ENCODE measurements at places on chromosomes 4 and X.
A peak's percentile ranks its signal among the peaks of the same experiment; 100 is the strongest.

DNA sequence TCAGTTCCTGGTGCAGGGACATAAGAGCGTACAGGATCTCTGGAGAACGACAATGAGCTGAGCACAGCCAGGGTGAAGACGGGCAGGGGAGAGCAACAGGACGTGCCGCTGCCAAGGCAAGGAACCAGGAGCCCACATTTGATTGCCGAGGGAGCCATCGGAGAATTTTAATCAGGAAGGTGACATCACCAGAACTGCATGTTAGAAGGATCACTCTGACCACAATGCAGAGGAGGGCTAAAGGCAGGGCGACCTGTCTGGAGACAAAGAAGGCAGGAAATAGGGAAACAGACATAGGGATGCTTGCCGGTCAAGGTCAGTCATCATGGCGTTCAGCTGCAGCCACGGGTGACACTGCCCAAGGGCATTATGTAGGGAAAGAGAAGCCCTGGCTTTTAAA lies 81.4 kb downstream of the RBM47 start:
- no peak for DNase-seq

GRCh38 chrX:150906694-150907093 lies 8.2 kb upstream of the CD99L2 start:
- DNase-seq = no peak

DNA sequence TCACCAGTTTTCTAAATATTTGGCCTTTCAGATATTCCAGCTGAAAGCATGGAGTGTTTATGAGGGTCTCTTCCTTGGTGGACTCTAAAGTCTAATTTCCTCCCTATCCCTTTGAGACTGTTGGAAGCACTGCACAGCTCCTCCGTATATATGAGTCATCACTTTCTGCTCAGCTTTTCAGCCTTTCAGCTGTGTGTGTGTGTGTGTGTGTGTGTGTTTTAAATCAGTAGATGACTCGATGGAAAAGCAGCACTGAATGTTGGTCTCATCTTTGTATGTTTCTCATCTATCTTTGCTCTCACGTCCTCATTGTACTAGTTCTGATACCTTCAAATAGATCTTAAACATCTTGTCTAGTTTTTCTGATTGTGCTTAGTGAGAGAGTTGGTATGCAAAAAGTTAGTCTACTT lies 81.6 kb downstream of the ZFX start:
- no peak for DNase-seq

GRCh38 chr4:171025776-171026175 lies 787.4 kb upstream of the GALNTL6 start:
- no peak for DNase-seq

DNA sequence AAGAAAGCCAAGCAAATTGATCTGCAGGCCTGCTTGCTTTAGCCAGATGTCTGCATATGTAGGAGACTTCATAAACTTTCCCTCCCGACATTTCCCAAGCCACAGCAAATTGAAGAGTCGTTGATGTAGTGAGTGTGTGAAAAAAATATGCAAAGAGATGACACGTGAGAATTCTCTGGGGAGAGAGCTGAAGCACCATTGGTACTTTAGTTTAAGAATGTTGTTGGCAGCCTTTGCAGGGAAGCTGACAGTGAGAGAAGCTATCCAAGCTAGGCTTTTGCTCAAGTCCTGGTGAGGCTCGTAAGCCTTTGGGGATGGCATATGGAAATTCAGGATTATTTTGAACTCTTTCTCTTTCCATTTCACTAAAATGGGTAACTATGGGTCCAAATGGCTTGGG lies 87.5 kb downstream of the GLRA2 start:
- no peak for DNase-seq

GRCh38 chrX:53337101-53337500 lies 55.7 kb upstream of the IQSEC2 start:
- DNase-seq = no peak

DNA sequence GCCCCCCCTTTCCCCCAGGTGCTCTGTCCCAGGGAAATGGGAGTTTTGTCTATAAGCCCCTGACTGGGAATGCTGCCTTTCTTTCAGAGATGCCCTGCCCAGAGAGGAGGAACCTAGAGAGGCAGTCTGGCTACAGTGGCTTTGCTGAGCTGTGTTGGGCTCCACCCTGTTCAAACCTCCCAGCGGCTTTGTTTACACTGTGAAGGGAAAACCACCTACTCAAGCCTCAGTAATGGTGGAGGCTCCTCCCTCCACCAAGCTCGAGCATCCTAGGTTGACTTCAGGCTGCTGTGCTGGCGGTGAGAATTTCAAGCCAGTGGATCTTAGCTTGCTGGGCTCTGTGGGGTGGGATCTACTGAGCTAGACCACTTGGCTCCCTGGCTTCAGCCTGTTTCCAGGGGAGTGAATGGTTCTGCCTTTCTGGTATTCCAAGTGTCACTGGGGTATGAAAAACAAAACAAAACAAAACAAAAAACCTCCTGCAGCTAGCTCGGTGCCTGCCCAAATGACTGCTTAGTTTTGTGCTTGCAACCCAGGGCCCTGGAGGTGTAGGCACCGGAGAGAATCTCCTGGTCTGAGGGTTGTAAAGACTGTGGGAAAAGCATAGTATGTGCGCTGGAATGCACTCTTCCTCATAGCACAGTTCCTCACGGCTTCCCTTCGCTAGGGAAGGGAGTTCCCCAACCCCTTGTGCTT lies 41.7 kb downstream of the ITM2A start:
- no peak for DNase-seq

- DNase-seq = no peak
Measured at GRCh38 chrX:39693298-39693697, 404.5 kb downstream of the BCOR start.

DNA sequence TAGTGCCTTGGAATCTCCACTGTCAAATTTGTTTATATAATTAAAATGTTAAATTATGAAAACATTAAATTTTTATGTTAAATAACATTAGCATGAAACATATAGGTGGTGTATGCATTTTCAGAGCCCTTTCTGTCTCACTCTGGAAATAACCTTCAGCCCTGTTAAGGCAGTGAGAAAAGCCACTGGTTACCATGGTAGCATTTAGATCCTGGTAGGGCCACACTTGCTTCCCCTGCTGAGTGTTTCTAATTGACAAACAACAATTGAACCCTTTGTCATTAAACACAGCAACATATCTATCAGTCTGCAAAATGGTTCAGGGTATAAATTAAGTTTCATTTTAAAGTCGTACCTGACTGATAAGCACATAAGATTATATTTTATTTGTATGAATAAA lies 63.5 kb downstream of the PDK3 start:
- no peak for DNase-seq

DNA sequence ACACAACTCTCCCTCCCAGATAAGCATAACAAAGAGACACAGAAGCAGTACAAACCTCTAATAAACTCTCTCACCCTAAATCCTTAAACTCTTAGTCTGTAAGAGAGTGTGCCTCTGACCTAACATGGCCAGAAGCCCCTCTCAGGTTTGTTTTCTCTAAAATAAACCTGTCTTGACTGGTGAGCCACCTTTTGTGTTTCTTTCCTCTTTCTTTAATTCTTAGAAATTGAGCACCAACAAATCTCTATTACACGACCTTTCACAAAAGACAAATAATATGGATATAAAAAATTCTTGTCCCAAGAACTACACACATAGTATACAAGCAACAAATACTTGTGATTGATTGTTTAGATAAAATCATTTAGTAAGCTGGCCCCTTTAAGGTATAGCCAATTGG lies 573.7 kb downstream of the EPHA5 start:
- no peak for DNase-seq

GRCh38 chr4:113962719-113963265 lies 16.7 kb downstream of the ARSJ start:
- no peak for DNase-seq

DNA sequence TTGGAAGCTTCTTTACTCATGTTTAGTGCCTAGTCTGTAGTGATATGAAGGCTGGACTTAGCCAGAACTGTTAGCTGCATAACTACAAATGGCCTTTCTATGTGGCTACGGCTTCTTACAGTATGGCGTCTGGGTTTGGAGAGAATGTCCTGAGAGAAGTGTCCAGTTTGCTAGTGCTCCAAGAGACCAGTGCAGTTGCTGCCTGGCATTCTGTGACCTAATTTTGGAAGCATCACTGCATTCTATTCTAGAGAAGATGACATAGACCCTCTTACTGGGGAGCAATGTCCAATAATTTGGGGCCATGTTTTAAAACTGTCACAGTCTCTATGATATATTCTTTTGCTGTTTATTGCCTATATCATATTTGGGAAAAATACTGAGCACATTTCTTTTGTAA lies 74.2 kb downstream of the STAG2 start:
- no peak for DNase-seq

DNA sequence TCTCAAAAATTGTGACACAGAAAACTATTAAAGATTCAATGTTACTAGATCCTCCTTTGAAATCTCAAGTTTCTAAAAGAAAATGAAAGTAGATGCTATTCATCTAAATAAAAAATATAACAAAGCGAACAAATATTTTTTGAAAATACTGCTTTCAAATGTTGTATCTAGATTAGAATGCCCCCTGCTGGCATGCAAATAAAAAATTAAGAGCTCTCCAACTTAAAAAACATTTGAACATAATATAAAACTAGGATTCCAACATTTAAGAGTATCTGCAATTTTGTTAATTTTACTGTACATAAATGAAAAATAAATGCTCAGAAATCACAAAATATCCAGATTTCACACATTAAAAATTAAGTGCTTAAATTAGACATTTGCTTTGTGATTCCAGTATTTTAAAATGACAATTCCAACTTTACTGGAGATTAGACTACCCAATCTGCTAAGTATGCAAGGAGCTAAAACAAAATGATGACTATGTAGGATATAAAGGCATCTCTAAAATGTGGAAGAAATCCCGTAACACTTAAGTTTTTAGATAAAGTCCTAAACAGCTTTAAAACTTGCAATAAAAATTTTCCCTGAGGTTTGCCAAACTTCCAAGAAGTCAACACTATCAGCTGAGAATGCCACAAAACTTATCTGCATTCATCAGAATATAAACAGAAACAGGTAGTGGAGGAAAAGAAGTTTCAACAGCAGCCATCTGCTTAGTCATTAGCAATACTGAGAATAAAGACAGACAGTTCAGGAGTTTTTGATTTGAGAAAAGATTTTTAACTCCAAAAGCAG lies 32.7 kb downstream of the DHX15 start:
- DNase-seq = no peak

GRCh38 chr4:92182736-92183407 lies 120.9 kb upstream of the GRID2 start:
- no peak for DNase-seq

DNA sequence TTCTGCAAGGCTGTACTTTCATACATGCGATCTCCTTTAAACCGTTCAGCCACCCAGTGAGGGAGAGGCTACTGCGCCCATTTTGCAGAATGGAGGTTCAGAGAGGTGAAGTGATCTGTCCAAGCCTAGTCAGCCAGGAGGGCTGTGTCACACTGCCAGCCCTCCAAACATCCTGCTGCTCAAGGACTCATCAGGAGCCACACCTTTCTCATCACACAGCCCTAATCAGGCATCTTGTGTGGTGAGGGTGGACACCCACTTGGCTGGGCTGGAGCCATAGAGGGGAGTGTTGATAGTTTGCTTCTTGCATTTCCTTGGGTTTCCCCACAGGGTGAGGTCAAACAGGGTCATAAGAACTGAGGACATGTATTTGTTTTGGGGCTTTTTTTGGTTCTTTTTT lies 5.4 kb upstream of the CXCR3 start:
- no peak for DNase-seq

DNA sequence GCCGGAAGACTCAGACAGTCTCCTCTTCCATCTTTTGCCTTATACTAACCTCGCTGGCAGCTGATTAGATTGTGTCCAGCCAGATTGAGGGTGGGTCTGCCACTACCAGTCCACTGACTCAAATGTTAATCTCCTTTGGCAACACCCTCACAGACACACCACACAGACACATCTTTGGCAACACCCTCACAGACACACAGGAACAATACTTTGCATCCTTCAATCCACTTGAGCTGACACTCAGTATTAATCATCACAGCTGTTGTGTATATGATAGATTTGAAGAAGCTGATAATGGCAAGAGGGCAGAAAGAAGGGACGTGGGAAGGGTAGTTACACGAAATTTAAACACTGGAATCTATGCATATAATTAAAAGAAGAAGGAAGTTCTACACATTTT lies 139.5 kb downstream of the ANKRD50 start:
- no peak for DNase-seq

GRCh38 chr4:24278693-24279092 lies 305.7 kb downstream of the DHX15 start:
- no peak for DNase-seq

DNA sequence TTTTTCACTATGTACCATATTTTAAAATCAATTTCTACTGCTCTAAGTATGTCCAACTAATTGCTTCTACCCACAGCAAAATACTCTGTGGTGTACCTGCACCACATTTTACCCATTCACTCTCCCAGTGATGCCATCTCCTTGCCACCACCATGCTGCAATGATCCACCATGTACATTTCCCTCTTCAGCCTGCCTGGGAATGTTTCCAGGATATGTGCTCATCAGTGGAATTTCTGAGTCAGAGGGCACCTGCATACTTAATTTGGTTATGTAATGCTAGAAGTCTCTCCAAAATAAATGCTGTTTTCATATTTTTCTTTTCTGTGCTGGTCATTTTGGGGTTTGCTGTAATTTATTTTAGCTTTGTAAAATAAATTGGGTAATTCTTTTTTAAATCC lies 33.2 kb upstream of the OCIAD2 start:
- DNase-seq = no peak

- DNase-seq = peak; percentile 43
Measured at GRCh38 chr4:186725469-186726425, 2.1 kb upstream of the FAT1 start.

- no peak for DNase-seq
Measured at GRCh38 chr4:113383111-113383785, 333.8 kb downstream of the ANK2 start.

- no peak for DNase-seq
Measured at GRCh38 chr4:167222099-167222498, 12.2 kb downstream of the SPOCK3 start.

GRCh38 chr4:48197643-48198237 lies 63.7 kb upstream of the TXK start:
- DNase-seq = no peak

GRCh38 chrX:14963447-14964236 lies 90.4 kb downstream of the MOSPD2 start:
- DNase-seq = no peak

- DNase-seq = no peak
Measured at GRCh38 chr4:519203-519651, 20.2 kb downstream of the PIGG start.

DNA sequence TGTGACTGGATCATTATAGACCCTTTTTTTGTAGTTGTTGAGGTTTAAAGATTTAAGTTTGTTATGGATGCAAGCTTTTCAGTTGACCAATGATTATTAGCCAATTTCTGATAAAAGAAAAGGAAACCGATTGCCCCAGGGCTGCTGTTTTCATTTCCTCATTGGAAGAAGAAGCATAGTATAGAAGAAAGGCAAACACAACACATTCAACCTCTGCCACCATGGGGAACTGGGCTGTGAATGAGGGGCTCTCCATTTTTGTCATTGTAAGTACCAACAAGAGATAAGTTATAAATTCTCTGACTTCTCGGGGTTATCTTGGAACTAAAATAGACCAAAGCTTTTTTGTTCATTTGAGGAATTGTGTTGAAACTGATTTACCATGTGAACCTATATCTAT lies at the start of gene CYBB:
CYBB (plus strand) TSS at position 203 of the 400 bp plus-strand sequence; CDS start at position 222, 19 bp downstream.
- DNase-seq = no peak

GRCh38 chrX:46574774-46575381 lies 1.3 kb downstream of the CHST7 start:
- DNase-seq = no peak
